ENCODE measurements at places on chromosomes 6 and 20.

GRCh38 chr6:167778497-167779128 is 48.1 kb upstream of the AFDN start:
- no peak for DNase-seq

DNA sequence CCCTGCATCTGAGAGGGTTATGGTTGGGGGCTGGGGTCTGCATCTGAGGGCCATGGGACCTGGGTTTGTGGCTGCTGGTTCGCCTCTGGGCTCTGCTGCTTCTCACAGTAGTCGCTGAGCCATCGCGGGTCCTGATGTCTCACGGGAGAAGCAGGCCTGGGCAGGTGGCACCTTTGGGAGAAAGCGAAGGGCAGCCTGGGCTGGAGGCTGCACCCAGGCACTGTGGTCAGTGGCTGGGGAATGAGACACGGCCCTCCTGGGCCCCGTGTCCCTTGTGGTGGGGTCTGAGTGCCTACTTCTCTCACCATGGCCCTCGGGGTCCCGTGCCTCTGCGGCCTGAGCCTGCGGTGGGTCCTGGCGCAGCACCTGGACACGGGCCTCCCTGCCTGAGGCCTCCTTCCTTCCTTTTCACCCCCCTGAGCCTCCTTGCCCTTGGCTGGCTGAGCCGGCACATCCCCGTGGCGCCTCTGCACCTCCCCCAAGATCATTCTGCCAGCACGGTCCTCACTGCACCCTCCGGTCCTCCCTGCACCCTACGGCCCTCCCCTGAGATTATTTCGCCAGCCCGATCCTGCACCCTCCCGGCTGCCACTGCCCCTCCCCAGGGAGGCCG is 206.0 kb downstream of the ERMARD start:
- DNase-seq: no peak

- no peak for DNase-seq
These were observed 34.1 kb upstream of the TBC1D7 start for GRCh38 chr6:13362412-13362811.

DNA sequence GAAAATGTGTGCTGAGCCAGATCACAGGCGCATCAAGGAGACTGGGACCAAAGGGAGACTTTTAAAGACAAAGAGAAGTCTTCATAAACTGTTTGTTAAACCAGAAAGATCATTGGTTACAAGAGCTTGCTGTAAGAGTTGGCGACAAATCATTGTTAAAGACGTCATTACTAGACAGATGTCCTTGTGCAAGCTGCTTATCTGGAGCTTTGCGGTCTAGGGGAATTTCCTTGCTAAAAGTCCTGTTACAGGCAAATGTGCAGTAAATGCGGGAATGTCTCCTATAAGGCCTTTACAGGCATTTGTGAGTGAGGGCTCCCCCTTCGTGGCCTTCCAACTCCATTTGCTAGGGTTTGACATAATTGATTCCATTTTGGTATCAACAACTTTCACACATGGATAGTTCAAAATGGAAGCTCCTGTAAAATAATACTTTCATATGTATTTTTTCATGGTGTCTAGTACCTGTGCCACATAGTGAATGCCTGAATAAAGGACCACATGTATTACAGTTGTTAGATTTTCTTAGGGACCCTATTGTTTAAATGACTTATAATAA is 362.4 kb downstream of the UTRN start:
- no peak for DNase-seq

DNA sequence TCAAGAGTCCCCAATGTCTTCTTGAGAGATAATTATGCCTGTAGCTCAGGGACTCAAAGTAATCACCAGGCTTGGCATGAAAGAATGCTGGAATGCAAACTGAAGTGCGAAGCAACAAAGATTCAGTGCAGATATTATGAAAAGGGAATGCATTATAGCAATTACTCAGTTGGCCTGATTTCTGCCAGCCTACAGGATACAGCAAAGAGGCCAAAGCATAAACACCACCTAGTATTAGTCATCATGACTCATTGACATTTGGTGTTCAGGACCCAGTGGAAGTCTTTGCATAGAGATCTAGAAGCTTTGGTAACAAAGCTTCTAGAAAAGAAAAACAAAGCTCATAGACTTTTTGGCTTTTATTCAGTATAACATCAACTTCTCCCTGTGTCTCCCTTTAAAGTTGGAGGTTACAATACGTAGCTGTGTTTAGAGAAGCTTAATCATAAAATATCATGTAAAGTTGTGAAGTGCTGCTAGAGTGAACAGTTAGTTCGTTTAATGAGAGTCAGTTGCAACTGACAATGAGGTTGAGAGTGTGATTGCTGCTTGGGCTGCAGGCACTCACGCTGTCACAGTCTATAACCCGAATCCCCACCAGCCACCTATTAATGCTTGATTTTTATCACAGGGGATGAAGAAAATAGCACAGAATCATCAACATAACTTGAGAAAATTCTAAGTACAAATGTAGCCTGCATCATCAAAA is 932.7 kb downstream of the TFAP2A start:
- DNase-seq: no peak

DNA sequence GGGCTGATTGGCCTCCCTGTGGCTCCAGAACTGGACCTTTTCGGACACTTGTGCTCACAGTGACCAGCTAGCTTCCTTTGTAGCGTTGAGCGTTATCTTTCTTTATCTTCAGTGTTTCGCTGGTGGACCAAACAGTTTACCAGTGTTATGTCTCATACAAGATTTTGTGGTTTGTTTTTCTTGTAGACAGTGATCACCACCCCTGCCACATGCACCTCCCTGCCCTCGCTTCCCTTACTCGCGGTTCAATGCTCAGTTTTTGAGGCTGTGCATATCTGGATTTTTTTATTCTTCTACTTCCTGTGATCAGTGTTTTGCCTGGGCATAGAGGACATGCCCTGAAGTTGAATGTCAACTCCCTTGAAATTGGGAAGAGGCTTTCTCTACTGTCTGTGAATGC is 16.4 kb downstream of the MYT1 start:
- DNase-seq: no peak

DNA sequence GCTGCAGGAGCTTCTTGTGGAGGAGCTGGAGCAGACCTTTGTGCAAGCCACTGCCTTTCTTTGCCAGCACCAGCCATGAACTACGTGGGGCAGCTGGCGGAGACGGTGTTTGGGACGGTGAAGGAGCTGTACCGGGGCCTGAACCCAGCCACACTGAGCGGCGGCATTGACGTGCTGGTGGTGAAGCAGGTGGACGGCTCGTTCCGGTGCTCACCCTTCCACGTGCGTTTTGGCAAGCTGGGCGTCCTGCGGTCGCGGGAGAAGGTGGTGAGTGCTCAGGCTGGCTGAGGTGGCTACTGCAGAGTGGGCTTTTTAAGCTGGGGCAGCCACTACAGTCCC is 5.1 kb downstream of the LPIN3 start:
- no peak for DNase-seq

DNA sequence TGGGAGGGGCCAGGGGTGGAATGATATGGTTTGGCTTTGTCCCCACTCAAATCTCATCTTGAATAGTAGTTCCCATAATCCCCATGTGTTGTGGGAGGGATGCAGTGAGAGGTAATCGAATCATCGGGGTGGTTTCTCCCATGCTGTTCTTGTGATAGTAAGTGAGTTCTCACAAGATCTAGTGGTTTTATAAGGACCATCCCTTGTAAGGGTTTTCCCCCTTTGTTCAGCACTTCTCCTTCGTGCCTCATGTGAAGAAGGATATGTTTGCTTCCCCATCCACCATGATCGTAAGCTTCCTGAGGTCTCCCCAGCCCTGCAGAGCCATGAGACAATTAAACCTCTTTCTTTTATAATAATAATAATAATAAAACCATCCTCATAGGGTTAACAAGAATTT is 88.8 kb upstream of the PRND start:
- DNase-seq: no peak

DNA sequence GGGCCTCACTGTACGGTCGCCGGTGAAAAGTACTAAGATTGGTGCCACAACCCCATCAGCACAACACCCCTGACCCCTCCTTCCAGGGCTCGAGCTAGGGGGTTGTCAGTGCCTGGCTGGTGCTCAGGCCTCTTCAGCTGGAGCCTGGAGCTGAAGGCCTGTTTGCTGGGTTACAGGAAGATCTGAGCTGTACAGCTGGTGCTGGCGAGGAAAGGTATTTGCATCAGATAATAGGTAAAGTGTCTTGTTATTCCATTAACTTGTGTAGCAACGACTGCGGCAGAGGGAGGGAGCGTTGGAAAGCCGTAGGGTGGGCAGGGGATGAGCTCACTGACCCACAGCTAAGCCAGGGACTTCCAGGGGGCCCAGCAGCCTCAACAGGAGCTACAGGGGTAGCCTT is 15.8 kb upstream of the SIRPA start:
- no peak for DNase-seq

DNA sequence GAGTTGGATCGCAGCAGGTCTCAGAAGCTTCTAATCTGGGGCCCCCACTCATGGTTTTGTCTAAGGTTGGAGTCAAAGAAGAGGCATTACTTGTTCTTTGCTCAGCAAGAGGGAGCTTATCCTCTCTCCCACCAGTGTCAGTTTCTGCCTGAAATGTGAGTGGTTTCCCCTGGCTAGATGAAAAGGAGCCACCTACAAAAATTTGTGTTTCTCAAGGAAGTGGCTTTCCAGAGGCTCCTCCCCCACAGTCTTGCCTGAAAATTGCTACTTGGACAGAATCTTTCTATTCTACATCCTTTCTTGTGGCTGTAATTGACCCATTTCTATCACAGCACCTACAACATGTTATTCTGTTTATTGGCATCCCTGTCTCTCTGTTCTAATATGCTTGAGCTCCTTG is 37.9 kb downstream of the SCML4 start:
- no peak for DNase-seq

DNA sequence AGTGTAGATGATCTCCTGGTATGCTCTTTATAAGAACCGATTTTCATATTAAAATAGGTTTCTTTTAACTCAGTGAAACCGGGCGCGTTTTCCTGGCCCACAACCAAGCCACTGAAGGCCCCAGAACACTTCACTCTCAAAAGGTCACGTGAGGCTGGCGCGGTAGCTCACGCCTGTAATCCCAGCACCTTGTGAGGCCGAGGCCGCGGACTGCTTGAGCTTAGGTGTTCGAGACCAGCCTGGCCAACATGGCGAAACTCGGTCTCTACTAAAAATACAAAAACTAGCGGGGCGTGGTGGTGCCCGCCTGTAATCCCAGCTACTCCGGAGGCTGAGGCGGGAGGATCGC is 402 bp upstream of the TAF8 start:
- no peak for DNase-seq

DNA sequence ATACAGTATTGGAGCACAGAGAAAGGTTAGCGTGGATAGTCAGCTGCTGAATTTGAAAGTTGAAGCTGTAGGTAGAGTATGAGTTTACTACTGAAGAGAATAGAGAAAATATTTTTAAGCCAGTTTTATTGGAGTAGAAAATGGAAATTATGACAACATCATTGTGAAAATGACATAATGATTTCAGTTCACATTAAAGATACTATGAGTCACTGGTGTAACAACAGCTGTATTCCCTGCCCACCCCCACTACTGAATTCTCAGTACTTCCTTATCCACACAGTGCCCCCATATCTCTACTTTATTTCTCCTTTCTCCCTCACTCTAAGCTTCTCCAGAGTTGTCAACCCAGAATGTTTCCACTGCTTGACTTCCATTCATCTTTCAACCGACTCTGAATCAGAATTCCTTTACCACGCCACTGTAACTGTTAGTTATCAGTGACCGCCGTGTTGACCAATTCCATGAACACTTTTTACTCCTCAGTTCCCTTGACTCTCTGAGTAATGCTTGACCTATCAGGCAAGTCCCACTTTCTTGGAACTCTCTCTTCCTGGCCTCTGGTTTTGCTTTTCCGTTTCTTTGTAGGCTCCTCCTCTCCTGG is 139.6 kb downstream of the AIG1 start:
- no peak for DNase-seq

DNA sequence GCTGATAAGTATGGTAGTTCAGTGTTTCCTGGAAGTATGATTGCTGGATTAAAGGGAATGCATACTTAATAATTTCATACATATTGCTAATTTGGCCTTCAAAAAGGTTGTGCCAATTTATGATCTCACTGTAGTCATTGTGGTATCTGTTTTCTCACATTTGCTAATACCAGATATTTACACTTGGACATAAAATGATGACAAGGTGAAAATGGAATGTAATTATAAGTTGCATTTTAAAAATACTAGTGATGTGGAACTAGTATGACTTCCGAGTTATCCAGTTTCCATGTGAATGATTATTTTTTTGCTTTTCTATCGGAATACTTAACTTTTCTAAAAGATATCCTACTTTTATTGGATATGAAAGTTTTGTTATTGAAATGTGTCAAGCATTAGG is 15.4 kb downstream of the RWDD1 start:
- no peak for DNase-seq

DNA sequence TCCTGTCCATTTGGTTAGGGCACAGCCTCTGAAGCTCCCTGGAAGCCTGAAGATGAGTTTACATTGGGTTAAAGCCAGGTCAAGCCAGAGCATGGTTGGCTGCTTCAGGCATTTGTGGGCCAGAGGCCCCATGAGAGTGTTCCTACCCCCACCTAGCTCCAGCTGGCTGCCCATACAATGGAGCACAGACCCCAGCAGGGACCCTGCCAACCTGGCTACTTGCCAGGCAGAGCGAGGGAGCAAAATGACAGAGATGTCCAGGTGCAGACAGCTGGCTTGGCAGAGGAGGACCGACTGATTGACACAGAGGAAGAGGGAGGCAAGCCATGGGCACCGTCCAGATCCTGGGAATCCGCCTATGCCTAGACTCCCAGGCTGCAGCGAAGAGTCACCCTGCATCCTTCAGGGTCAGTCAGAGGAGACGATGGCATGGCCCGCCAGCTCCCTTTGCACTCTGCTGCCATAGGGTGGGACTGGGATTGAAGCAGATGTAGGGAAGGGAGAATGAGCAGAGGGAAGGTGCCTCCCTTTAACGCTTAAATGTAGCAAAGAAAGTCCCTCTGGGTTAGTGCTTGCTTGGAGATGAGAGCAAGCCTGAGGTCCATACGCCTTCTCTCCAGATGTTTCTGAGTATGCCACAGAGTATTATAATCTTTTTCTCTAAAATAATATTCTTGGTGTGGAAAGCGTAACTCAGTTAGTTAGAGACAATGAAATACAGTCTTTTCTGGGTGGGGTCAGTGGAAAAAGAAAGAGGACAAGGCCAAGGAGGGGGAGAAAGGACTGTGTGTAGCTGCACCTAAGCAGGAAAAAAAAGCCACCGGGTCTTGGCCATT is 77.6 kb upstream of the FYN start:
- peak; percentile 67 for DNase-seq

DNA sequence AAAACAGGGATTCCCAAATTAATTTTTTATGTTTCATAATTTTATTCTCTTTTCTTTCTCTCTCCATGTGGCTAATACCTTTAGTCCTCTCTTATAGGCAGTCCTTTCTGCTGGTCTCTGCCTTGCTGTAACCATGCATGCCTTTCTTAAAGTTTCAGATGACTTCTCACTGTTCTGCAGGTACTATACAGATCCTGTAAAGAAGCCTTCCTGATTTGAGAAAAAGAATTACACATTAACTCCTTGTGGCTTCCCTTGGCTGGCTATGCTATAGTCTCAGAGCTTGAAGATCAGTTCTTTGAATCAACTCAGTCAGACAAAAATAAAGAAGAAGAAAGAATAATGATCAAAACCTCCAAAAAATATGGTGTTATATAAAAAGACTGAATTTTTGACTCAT is 7.3 kb upstream of the GPR63 start:
- no peak for DNase-seq

- DNase-seq: no peak
These were observed 268.5 kb downstream of the TAF4 start for GRCh38 chr20:61797200-61797599.
